ENCODE measurements at places on chromosomes 11 and 22.

- no peak for DNase-seq
Observed at GRCh38 chr11:128494418-128495332, 92.7 kb downstream of the ETS1 start.

DNA sequence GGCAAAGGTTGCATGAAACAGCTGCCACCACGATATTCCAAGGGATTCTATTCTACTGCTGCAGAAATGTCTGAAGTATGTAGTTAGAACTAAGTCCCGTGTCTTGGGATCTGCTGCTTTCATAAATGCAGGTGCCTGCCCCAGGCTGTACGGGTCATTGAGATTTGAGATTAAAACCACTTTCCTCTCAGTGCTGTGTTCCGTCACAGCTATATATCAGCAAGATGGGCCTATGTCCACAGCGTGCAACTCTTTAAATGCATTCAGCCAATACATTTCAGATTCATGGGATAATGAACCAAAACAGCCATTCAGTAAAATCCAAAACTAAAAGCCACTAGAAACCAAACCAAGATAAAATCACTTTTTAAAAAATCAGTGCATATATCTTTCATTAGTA is 107.3 kb upstream of the LUZP2 start:
- DNase-seq = no peak

- no peak for DNase-seq
Observed at GRCh38 chr11:121556937-121557336, 104.2 kb upstream of the SORL1-AS1 start.

GRCh38 chr11:120271672-120272071 is 31.7 kb downstream of the POU2F3 start:
- no peak for DNase-seq

DNA sequence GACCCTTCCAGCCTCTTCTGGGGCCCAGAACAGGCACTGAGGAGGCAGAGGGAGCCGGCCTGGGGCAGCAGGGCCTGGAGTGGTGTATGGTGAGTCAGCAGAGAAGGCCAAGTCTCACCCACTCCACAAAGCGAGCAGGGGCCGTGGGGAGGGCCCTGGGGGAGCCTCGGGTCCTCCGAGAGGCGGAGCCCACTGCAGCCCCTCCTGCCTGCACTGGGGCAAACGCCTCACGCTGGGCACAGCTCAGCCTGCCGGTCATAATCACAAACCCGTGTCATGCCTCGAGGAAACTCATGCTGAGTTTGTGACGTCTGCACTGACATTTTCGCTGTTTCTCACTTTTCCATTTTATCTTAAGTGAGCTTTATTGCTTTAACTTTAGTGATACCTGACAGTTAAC is 38.4 kb downstream of the TOLLIP start:
- no peak for DNase-seq

GRCh38 chr11:17415523-17416104 is 27.2 kb upstream of the KCNJ11 start:
- DNase-seq = no peak

DNA sequence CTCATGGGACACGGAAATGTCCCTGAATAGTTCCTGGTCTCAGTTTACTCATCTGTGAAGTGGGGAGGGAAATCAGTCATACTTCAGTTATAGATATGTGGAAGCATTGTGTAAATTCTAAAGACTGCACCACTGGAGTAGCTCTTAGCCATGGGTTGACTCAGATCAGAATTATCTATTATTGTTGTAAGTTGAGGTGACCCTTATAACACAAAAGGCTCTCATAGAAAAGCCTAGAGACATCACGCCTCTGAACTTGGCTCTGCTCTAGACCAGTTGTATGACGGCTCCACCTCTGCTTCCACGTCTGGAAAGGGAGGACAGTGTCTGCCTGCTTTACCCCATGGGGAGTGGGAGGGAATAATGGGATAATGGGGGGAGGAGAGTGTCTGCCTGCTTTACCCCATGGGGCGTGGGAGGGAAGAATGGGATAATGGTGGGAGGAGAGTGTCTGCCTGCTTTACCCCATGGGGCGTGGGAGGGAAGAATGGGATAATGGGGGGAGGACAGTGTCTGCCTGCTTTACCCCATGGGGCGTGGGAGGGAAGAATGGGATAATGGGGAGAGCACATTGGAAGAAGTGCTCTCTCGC is 98.2 kb downstream of the AMOTL1 start:
- no peak for DNase-seq

DNA sequence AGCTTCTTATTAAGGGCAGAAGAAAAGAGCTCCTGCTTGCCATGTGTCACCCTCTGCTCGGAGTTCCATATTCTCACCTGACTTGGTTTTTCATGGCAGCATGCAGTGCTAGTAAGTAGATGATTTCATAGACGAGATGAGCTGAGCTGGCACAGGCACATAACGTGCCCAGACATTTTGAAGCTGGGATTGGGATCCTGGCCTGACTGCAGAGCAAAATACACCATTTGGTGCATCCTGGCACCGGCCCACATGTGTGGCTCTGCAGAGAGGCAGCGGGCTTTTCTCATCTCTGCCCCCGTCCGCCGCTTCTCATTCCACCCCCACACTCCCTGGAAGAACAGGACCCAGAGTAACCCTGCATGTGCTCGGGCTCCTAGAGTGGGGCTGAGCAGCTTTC is 24.8 kb downstream of the FAM118A start:
- no peak for DNase-seq

DNA sequence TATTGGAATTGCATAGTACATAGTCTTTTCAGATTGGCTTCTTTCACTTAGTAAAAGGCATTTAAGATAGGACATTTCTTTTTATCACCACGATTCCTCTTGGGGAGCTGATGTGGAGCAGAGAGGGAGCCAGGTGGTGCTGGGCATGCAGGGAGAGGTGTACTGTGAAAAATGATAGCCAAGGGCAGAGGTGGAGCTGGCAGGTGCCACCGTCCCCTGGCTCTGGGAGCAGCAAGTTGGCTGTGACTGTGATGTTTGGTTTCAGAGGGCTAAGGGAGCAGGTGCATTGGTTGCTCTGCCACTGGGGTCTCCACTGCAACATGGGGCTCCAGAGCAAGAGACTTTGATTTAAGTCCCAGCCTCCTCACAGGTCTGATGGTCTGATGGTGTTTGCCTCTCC is 16.5 kb downstream of the SGSM1 start:
- DNase-seq = no peak

GRCh38 chr11:19819148-19819547 is 106.5 kb downstream of the NAV2 start:
- no peak for DNase-seq

- DNase-seq = peak; percentile 68
Observed at GRCh38 chr11:86500500-86501140, 125.9 kb downstream of the CCDC81 start.

DNA sequence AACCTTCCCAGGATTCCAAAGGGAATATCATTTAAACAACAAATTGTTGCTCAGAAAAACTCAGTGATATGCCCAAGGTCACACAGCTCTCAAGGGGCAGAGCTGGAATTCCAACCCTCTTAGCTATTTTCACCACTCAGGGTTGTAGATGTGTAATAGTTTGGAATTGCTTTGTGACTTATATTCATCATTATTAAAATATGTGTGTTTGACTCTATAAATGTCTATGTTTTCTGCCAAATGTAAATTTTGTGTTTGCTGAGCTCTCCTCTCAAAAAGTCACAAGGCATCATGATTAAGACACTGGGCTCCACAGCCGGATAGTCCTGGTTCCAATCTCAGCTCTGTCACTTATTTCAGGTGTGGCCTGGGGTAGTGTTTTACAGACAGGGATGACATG is 407.3 kb downstream of the TMEM135 start:
- no peak for DNase-seq

DNA sequence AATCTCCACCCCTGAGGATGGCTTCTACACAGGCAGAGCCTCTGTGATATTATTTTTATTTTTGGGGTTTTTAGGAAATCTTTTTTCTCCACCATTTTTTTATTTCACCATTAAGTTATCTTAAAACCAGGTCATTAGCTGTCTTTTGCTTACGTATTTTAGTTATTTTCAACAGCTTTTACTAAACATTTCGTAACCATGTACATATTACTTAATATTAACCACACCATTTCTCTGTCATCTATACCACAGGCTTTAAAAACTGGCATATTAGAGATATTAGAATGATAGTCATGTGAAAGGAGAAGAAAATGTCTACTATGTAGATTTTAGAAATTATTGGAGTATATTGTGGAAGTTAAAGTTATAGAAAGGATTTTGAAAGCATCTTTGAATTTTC is 37.4 kb downstream of the YAP1 start:
- no peak for DNase-seq

GRCh38 chr22:45154383-45154782 is 9.3 kb upstream of the NUP50 start:
- DNase-seq = no peak

All from hematopoietic multipotent progenitor cell treated with erythropoietin and hydrocortisone succinate and interleukin-3 and kit ligand, for 8 days (in vitro differentiated cells).